ENCODE measurements at places on chromosomes 16 and 17.

- DNase-seq, result peak; percentile 76
- peaks cover 3% of the 10 kb centered on the region for H3K4me1 ChIP-seq
These were observed at the start of gene LPCAT2 for GRCh38 chr16:55508941-55509931. LPCAT2 (plus strand) TSS chr16:55509072; CDS start chr16:55509182, 110 bp downstream.

- H3K4me1 ChIP-seq, result peaks cover 12% of the 10 kb centered on the region
- no peaks in the 10 kb centered on the region for H3K36me3 ChIP-seq
- H3K4me3 ChIP-seq, result peak overlapping the region; percentile 52
- no peak overlapping the region for H3K27ac ChIP-seq
- no peak for DNase-seq
These were observed 1.2 kb downstream of the CAMKK1 start for GRCh38 chr17:3891626-3892094.

- no peak overlapping the region for H3K27ac ChIP-seq
- H3K4me3 ChIP-seq, result no peak overlapping the region
- H3K27me3 ChIP-seq, result peaks cover 2% of the 10 kb centered on the region
These were observed 105.3 kb downstream of the SALL1 start for GRCh38 chr16:51045794-51046193.

DNA sequence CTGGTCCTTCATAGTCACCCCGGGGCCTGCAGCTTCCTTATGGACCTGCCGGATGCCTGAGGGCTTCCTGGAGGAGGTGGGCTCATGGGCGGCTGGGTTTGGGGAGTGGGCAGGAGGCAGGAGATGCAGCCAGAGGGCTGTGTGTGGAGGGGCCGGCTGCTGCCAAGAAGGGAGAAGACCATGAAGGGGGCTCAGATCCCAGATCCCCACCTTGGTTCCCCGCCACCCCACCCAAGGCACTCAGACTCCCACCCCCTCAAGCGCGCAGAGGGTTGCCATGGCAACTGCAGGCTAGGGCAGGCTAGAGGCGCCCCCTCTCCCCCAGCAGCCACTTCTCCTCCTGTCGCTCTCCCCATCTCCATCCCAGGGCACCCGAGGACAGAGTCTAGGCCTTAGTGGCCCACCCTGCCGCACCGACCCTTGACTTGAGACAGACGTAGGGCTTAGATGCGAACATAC is 104.5 kb downstream of the CRLF3 start:
- peaks cover 3% of the 10 kb centered on the region for H3K36me3 ChIP-seq
- no peak overlapping the region for H3K4me3 ChIP-seq
- H3K27me3 ChIP-seq, result no peaks in the 10 kb centered on the region
- H3K4me1 ChIP-seq, result no peaks in the 10 kb centered on the region
- H3K27ac ChIP-seq, result no peak overlapping the region
- no peak for DNase-seq

DNA sequence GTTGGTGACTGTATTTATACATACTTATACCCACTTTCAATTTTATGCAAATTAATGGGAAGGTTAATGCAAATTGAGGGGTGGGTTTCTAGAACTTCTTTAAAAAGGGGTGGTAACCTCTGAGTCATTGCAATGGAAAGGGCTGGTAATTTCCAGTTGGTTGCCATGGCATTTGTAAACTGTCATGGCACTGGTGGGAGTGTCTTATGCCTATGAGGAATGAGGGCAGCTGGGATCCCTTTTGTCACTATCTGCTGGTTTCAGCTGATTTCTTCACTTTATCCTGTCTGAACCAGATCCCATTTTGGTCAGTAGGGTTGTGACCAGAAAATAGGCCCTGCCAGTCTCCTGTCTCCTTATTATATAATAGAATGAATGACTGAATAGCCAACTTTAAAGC is 1006.7 kb upstream of the GOT2 start:
- H3K36me3 ChIP-seq, result no peaks in the 10 kb centered on the region
- H3K27ac ChIP-seq, result no peak overlapping the region
- H3K27me3 ChIP-seq, result no peaks in the 10 kb centered on the region
- H3K4me1 ChIP-seq, result no peaks in the 10 kb centered on the region
- no peak for DNase-seq

All from neuronal stem cell (in vitro differentiated cells).